ENCODE measurements at places on chromosomes 16 and 17.

- no peak for DNase-seq
Measured at GRCh38 chr17:67279115-67279514, 34.1 kb upstream of the HELZ start.

GRCh38 chr16:65842067-65842466 is 524.4 kb upstream of the CDH5 start:
- no peak for DNase-seq

GRCh38 chr16:3030222-3031212 is 6.2 kb downstream of the BICDL2 start:
- DNase-seq, result no peak

- DNase-seq, result no peak
Measured at GRCh38 chr16:11692651-11693050, 24.4 kb downstream of the SNN start.

DNA sequence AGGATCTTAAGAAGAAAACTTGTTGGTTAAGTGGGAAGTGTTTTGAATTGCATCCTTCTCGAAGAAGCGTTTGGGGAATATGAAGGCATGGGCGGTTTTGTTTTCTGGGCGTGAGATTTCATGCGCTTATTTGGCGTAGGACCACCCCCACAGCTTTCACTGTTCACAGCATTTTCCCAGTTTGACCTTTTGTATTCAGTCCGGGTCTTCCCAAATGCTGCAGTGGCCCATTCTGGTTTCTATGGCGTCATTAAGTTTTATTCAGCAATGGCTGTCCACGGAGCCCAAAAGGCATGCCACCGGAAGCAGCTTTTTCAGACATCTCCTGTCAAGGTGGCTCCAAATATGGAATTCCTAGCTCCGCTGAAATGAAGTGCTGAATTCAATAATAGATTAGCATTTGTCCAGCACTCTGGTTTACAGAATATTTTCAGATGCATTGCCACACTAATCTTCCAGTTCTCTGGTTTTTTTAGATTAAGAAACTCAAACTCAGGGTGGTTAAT is 90.6 kb upstream of the FBXO47 start:
- no peak for DNase-seq

- DNase-seq, result peak; percentile 81
Measured at GRCh38 chr16:58500430-58501241, 693 bp downstream of the NDRG4 start.

DNA sequence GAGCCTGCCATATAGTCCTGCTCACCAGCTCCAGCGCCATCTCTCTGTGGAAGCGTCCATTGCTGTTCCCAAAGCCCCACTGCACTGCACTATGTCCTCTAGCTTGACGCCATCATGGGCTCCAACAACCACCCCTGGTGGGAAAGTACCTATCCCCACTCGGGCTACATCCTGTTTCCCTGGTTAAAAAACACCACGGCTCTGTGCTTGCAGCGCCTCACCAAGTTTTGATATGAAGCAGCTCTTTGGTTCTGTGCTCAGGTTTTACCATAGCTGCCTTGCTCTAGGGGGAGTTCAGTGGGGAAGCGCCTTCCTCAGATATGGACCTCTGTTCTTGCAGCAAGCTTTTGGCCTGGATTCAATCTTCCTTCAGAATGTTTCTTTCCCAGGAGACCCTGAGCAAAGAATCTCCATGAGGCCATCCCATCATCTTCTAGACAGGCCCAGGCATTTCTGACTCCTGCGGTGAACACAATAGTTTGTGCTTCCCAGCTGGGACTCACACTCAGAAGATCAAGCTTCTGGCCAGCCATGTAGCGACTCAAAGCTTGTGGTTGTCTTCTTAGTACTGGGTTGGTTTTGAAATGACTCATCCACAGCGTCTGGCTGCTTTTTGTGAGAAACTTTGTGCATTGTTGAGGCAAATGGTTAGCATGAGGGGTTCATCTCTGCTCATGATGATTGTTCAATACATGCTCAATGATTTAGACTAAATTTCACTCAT is 39.5 kb downstream of the DYNLRB2 start:
- DNase-seq, result no peak

DNA sequence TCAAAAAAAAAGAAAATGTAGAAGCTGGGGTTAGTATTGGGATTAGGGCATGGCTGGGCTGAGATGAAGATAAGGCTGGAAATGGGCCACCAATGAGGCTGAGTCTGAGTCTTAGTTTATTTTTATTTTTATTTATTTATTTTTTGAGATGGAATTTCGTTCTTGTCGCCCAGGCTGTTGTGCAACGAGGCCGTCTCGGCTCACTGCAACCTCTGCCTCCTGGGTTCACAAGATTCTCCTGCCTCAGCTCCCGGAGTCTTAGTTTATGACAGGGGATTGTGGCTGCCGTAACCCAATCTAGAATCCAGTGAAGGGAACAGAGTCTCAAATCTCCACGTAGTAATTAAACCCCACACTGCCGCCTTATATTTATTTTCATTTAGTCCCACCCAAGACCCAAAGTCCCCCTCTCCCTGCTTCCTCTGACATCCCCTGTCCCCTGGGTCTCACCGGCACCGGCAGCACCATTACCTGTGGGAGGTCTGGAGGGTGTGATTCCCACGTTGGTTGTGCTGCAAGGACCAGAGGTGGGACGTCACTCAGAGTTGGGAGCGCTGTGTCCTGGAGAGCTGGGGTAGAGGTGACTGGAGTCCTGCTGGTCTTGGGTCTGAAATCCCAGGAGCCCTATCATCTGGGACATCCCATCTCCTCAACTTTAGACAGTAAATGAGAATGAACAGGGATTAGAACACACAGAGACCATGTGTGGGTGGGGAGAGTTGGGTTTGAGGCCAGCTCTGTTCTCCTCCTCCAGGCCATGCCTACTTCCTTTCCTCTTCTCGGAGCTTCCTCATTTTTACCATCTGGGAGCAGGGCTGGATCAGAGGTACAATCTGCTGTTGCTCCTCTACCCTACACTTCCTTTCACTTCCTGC is at the start of gene CLEC10A:
Gene CLEC10A (minus strand): TSS at position 671 of the 875 bp plus-strand sequence. CDS start 1,439 bp downstream, outside the sequence.
- DNase-seq, result no peak

- DNase-seq, result peak; percentile 80
Measured at GRCh38 chr16:80931801-80932707, 74.6 kb downstream of the CMC2 start.

- DNase-seq, result no peak
Measured at GRCh38 chr16:88891083-88891482, 24.6 kb upstream of the PABPN1L start.

DNA sequence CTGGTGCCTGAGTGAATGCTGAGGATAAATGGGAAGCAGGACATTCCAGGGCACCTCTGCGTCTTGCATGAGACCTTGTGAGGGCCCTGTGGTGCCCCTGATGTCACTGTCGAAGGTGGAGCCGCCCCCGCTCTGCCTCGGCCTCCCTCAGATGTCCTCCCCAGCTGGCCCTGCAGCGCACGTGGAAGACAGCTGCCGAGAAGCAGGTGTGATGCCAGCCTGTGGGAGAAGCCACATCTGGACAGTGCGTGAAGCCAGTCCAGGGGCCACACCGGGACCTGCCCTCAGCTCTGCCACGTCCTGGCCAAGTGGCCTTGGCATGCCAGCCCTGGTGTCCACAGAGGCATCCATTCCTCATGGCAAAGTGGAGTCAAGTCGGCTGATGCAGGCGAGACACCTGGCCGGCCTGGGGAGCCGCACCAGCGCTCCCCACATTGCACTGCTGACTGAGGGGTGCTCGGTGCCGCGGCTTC is 21.6 kb upstream of the METRNL start:
- no peak for DNase-seq

GRCh38 chr17:9402590-9403199 is 172.9 kb downstream of the STX8 start:
- DNase-seq, result no peak

- DNase-seq, result no peak
Measured at GRCh38 chr17:43998552-43998951, 5.9 kb upstream of the NAGS start.

- peak; percentile 85 for DNase-seq
Measured at GRCh38 chr17:78925234-78925633, at the start of gene TIMP2. Gene TIMP2, minus strand, starts transcription at chr17:78925387. Its CDS starts 299 bp downstream, at chr17:78925088.

GRCh38 chr17:43020030-43020621 is 2.1 kb downstream of the VAT1 start:
- no peak for DNase-seq

DNA sequence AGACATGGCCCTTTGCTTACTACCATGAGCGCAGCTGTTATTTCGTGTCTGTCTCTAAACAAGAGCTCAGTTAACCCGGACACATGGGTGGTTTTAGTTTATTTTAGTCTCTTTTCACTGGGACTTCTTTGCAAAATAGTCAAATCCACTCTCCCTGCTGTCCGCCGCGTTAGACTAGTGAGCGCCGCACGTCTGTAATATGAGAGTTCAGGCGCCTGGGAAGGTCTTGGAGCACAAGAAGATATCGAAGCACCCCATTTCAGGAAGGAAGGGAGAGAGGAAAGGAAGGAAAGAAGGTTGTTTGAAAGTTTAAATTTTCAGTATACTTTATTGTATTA is 111.0 kb upstream of the CHMP6 start:
- no peak for DNase-seq

DNA sequence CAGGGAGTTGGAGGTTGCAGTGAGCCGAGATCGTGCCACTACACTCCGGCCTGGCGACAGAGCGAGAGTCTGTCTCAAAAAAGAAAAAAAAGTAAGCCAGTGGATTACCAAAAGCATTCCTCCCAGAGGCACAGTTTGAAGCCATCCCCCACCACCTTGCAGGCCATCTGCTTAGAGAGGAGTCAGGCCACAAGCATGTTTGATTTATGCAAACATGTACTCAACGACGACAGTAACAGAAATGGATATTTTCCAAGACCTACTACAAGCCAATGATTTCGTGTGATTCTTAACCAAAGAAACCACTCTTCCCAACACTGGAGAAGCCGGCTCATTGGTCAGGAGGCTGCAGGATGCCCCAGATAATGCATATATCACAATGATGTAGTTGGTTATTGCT is 34.8 kb downstream of the MYH13 start:
- no peak for DNase-seq
